Stimulated activated CD4-positive, alpha-beta T cell treated with anti-CD3 and anti-CD28 coated beads, Interleukin-15, amount 100 ng/mL, for 1 hour (primary cell): ENCODE measurements at places on chromosomes 2 and 18.

GRCh38 chr18:74183130-74183529 is 34.8 kb downstream of the TIMM21 start:
- no peak for DNase-seq

- no peak for DNase-seq
Observed at GRCh38 chr2:230444832-230445231, 28.8 kb downstream of the SP100 start.

DNA sequence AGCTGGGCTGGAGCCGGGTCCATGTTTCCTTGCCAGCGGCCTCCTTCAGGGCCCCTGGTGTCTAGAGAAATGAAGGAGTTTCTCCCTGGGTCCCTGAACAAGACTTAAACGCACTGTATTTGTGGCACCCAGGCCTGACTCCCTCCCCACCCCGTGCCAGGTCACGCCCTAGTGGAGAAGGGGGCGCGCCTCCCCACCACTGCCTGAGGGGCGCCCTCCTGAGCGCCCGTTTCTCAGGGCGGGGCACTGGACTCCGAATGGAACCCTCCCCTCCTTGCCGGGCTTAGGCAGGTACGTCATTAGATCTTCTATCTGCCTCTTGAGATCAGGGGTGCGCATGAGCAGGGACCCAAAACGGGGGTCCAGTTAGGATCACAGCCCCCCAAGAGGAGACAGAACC is 16.3 kb downstream of the ODC1 start:
- no peak for DNase-seq

DNA sequence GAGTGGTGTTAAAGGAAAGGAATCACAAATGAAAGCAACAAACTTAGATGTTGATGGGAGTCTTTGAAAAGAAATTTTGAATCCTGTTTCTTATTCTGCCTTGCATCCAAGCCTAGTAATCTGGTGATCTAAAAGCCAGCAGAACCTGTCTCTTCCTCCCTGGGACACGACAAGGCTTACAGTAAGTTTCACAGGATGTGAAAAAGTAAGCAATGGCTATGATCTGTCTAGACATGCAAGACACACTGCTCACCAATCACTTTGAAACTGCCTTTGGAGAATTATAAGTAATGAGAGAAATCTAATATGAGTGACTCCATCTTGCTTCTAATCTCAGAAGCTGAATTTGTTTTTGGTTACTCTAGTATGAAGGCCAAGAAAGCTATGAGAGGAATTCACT is 103.7 kb downstream of the KCNH7 start:
- no peak for DNase-seq
